ENCODE measurements at places on chromosomes 2 and 18.

DNA sequence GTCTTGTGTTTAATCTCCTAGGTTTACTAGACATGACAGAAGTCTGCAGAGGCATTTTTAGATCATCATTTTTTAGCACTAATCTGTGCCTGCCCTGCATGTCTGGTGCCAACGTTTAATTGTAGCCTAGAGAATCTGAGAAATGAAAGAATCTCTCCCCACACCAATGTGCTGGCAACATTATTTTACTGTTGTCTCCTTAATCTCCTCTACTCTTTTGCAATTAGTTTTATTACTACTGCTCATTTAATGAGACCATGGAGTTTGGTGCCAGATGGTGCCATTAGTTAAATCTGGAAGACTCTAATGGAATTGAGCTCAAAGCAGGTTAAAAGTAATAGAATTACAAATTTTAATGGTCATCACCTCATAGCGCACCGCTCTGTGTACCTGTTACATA is 4.0 kb upstream of the SPP2 start:
- DNase-seq, result no peak

DNA sequence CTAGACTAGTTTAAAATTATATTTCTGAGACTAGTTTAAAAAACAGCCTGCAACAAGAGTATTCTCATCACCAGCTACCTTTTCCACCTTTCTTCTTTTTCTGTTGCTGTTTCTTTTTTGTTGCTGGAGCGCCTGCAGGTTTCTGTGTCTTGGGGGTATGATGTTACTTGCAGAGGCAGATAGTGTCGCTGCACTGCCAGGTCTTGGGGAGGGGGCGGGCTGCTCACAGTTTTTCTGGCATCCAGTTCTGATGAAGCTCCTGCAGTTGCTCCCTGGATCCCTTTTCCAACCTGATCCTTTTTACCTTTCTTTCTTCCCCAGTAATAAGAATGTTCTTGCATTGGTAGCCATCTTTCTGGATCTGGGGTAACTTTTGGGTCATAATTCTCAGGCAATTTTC is 8.0 kb upstream of the C18orf32 start:
- no peak for DNase-seq

DNA sequence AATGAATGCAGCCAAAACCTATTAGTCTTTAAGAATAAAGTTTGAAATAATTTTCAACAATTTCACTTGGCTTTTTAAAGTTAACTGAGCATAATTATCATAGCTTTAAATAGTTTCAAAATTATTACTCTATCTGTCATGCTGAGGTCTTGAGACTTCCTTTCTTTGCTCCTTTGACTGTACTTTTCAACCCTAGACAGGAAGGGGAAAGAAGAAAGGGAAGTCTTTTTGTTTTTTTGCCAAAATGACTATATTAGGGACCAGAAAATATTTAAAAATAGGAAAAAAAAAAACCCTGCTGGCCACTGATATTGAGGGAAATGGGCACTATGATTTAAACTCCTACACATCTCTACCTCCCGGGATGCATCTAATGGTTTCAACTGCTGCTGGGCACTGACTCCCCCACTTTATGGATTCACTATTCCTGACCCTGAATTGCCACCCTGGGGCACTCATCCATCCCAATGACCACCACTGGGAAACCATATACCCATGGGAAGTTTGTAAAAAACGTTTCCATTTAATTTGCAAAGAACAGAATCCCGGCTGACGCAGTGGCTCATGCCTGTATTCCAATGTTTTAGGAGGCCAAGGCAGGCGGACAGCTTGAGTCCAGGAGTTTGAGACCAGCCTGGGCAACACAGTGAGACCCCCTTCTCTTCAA is 50.5 kb downstream of the GAREM1 start:
- DNase-seq, result no peak

GRCh38 chr2:216665717-216666116 is 29.6 kb downstream of the IGFBP5 start:
- DNase-seq, result no peak

GRCh38 chr2:66695226-66695735 is 260.4 kb downstream of the MEIS1 start:
- no peak for DNase-seq

DNA sequence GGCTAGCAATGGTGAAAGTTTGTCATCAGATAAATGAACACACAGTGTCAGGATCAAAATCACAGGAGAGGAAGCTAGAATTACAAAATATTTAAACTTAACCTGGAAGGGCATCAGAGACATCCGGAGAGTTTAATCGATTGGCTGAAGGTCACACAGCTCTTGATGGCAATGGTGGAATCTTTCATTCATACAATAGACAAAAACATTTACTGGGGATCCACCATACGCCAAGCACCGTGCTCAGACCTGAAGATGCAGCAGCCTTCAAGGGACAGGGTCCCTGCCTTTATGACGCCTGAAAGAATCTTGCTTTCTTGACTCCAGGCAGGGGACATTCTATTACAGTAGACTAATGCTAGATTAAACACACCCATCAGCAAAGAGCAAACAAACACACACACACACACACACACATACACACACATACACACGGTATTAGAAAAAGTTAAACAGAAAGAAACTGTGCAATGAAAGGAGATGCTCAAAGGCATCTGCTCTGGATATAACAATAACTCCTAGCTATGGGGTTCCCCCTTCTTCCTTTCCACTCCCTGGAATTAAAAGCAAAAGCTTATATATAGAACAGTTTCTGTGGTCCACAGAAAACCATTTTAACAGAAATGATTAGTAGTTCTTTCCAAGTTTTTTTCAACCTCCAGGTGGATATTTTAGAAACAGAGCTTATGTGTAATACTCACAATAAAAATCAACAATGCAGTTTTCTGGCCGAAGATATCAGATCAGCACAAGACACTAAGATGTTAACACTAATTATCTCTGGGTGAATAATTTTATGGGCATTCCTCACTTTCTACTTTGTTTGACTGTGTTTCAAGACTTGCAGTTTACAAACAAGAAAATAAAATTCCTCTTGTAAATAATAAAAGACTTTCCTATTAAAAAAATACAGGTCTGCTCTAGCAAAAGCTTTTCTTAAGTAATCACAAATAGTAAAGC is 151.7 kb downstream of the ANKRD44 start:
- DNase-seq, result no peak

- DNase-seq, result no peak
Observed at GRCh38 chr2:122713800-122714199, 958.3 kb downstream of the TSN start.

- no peak for DNase-seq
Observed at GRCh38 chr2:66547118-66547517, 112.2 kb downstream of the MEIS1 start.

- DNase-seq, result no peak
Observed at GRCh38 chr2:234308073-234308812, 188.6 kb downstream of the ARL4C start.

- DNase-seq, result no peak
Observed at GRCh38 chr2:24871852-24872333, 48.1 kb downstream of the ADCY3 start.

GRCh38 chr18:6374935-6375529 is 39.7 kb downstream of the L3MBTL4 start:
- no peak for DNase-seq

GRCh38 chr2:16626497-16626896 is 39.1 kb downstream of the CYRIA start:
- DNase-seq, result peak; percentile 50

- DNase-seq, result no peak
Observed at GRCh38 chr2:109535217-109535946, 78.4 kb downstream of the SEPTIN10 start.

DNA sequence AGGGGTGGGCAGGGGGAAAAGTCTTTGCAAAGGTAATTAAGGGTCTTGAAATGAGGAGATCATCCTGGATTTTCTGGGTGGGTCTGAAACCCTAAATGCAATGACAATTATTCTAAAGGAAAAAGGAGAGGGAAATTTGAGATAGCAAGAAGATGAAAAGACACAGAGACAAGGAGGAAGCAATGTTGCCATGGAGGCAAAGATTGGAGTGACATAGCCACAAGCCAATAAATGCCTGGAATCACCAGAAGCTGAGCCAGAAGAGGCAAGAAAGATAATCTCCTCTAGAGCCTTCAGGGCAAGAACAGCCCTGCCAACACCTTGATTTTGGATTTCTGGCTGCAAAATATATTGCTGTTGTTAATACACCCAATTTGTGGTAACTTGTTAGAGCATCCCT is 1246.3 kb upstream of the PIK3C3 start:
- no peak for DNase-seq

- no peak for DNase-seq
Observed at GRCh38 chr2:46048693-46049092, 248.5 kb upstream of the EPAS1 start.

DNA sequence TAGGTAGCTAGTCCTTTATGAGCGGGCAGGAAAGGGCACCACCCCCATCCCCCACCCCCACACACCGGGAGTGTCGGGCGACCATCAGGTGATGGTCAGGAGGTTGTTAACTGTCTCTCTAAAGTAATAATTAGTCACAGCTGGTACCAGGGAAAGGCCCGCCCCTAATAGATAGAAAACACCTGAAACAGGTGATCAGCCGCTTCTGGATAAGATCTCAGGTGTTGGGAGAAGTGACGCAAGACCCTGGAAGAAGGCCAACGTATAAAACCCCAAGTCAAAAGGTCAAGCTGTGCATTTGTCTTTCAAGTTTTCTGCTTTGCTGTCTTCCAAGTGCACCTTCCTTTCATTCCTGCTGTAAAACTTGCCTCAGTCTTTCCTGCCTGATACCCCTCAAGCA is 59.6 kb upstream of the LINC00305 start:
- DNase-seq, result no peak

- peak; percentile 12 for DNase-seq
Observed at GRCh38 chr2:121128741-121129659, 156.0 kb downstream of the TFCP2L1 start.
